Activated CD4-positive, alpha-beta T cell treated with anti-CD3 and anti-CD28 coated beads, Interleukin-2, amount 50 U/mL, for 48 hours (primary cell): ENCODE measurements at places on chromosomes 1 and 21.

DNA sequence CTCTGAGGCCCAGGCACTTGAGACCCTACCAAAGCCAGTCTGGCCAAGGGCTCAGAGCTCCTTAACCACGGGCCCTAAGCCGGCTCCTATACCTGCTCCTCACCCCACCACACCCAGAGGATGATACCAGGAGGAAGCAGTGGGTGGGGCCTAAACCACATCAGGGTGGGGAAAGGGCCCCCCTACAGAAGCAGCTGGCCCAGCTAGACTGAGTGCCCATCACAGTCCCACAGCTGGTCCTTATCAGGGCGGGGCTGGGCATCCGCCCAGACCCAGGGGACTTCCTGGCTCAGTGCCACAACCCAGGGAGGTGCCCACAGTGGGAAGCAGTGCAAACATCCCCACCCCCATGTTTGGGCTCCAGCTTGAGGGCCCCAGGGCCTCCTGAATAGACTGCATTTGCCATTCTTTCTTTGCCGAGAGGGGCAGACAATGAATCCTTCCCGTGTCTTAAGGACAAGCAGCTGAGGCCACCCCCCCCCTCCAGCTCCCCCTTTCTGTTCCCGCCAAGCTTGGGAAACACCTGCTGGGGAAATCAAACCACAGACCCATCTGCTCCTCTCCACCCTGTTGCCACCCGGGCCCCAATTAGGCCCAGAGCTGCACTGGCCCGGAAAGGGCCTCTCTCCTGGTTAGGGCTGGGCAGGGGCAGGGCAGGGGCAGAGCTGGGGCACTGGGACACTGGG, 6.2 kb downstream of the E2F2 start:
- DNase-seq: peak; percentile 23

DNA sequence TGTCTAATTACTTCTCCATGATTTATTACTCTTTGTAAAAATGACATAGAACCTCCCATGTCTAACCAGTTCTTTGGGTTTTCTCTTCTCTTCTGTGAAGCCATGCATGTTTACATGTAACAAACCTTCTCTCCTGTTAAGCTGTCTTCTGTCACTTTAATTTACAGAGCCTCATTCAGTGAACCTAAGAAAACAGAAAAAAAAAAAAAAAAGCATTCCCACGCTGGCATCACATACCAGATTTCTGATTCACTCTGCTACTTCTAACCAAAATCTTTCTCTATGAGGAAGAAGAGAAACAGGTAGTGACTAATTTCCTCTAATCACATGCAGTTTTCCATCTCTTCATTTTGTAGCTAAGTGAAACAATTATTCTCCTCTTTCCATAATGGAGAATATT, 141.4 kb upstream of the CXADR start:
- no peak for DNase-seq

DNA sequence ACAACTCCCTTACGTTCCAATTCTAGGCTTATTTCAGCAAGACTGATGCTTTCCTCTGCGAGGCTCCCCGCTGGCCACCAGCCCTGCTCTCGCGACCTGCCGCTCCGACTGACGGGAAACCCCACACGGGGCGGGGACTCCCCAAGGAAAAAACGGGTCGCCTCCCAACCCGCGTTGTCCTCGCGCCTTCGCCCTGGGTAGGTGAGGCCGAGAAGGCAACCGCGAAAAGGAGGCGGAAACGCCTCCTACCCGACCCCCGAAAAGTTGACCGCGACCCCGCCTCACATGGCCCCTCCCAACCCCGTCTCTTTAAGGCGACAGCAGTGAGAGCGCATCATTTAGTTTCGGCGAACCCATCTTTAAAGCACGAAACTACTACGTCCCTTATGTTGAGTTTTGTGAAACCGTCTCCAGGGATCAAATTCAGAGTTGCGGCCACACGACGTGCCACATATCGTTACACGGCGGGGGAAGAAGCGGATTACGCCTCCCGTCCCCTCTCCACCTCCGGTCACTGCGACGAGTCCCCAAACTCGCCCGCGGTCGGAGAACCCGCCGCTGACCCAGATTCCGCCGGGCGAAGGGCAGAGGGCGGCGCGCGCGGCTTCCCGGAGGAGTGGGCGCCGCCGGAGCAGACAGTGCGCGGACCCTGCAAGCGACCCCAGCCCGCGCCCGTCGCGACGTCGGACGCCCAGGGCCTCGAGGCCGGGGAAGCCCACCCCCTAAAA, 1.2 kb downstream of the ANP32E start:
- DNase-seq: peak; percentile 94

DNA sequence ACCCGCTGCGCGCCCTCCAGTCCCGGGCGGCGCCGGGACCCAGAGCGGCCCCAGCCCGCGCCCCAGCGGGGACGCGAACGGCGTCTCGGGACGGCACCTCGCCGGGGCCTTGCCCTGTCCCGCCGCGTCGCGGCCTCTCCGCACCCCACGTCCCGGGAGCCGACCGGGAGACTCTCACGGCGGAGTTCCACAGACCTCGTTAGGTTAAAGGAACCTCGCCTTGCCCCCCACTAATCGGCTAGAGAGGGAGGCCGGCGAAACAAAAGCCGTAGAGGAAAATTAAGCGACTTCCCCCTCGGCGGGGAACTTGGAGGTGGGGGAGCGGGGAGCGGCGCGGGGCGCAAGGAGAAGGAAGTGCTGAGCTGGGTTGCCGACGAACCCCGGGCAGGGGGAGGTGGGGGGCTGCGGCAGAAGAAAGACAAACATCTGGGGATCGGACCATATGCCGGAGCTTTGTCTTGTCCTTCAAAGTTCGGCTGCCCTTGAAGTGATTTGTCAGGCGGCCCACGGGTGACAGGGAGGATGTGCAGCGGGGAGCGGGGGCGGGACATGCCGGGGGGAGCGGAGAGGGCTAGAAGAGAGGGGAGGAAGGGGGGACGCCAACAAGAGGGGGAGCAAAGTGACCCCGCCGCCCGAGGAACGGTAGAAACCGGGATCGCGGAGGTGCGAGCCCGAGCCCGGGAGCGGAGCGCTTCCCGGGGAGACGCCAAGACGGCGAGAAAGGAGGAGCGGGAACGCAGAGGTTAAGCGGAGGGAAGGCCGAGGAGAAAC, 120.0 kb upstream of the RRP15 start:
- peak; percentile 12 for DNase-seq

GRCh38 chr1:212485913-212486618, 53.3 kb downstream of the NENF start:
- no peak for DNase-seq

GRCh38 chr1:244106837-244107493, 55.9 kb downstream of the ZBTB18 start:
- no peak for DNase-seq

DNA sequence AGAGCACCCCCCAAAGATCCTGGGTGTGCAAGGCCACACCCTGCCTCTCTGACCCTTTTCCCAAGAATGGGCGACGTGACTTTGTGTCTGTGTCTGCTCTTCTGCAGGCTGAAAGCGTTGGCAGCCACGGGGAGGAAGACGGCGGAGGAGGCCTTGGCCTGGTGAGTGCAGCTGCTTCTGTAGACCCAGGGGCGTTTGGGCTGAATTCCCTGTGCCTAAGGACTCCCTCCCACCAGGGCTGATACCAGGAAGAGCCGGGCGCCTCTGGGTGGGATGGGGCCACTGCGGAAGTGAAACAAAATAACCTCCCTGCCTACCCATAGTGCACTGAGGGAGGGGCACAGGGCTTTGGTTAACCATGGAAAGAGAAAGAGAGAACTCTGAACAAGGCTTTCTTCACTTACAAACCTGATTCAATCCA, 2.5 kb downstream of the UBASH3A start:
- peak; percentile 67 for DNase-seq

DNA sequence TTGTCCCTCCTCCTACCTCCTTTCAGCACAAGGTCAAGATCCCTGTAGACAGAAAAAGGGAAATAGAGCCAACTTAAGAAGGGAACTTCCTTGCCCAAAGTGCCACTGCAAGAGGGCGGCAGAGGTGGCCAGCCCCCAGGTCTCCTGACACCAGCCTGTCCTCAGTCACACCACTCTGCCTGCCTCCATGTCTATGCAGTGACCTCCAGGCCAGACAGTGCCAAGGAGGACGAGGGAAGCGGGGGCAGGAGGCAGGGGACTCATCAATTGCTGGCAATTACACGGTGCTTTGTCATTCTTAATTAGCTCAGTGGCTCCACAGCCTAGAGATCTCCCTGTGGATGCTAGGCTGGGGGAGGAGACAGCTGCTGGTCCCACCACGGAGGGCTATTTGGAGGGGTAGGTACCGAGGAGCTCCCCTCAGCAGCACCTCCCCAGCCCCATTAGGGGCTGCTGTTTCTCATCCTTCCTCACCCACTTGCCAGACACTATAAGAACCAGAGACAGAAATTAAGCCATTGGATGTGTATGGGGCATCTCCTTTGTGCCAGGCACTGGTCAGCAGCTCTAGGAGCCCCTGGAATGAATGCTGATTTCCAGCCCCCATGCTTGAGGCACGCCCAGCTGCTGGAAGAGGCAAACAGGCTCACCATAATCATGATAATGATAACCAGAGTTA, 6.1 kb upstream of the LDLRAP1 start:
- no peak for DNase-seq

GRCh38 chr1:150577557-150578271, 1.7 kb downstream of the MCL1 start:
- no peak for DNase-seq

- no peak for DNase-seq
Observed at GRCh38 chr1:235632506-235633401, 16.8 kb downstream of the GNG4 start.

GRCh38 chr1:90724361-90724760, 7.3 kb upstream of the BARHL2 start:
- no peak for DNase-seq

- no peak for DNase-seq
Observed at GRCh38 chr1:201696217-201696761, 132.7 kb upstream of the IPO9 start.

- peak; percentile 29 for DNase-seq
Observed at GRCh38 chr1:85091671-85092280, 43.5 kb upstream of the MCOLN3 start.

GRCh38 chr1:183092350-183092749, 69.1 kb downstream of the LAMC1 start:
- DNase-seq: no peak

GRCh38 chr1:2571348-2571747, 15.2 kb downstream of the TNFRSF14 start:
- no peak for DNase-seq

GRCh38 chr1:244435562-244436205, 16.0 kb downstream of the ADSS2 start:
- peak; percentile 45 for DNase-seq

DNA sequence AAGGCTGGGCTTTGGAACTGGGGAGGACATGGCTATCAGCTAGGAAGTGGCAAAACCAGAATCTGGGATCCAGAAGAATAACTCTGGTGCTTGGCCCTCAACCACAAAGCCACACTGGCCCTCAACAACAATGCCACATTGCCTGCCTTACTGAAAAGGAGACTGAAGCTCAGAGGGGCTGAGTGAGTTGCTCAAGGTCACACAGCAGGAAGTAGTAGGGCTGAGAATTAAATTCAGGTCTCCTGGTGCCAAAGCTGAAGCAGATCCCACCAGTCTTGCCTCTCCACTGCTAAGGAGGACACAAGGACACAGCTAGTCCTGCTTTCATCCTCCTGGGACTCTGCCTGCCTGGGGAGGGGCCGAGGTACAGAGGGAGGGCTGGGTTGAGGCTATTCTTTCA, 29.4 kb upstream of the STUM start:
- DNase-seq: no peak

GRCh38 chr1:223378754-223379153, 14.5 kb upstream of the CCDC185 start:
- DNase-seq: no peak

GRCh38 chr1:19709260-19709793, 44.7 kb downstream of the HTR6 start:
- no peak for DNase-seq

DNA sequence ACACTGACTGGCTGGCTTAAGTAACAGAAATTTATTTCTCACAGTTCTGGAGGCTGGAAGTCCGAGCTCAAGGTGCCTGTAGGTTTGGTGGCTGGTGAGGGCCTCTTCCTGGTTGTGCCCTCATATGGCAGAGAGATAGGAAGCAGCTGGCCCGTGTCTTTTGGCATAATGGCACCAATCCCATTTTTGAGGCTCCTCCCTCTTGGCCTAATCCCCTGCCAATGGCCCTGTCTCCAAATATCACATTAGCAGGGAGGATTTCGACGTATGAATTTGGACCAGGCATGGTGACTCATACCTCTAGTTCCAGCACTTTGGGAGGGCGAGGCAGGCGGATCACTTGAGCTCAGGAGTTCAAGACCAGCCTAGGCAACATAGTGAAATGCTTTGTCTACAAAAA, 37.4 kb downstream of the AGPAT3 start:
- DNase-seq: no peak

DNA sequence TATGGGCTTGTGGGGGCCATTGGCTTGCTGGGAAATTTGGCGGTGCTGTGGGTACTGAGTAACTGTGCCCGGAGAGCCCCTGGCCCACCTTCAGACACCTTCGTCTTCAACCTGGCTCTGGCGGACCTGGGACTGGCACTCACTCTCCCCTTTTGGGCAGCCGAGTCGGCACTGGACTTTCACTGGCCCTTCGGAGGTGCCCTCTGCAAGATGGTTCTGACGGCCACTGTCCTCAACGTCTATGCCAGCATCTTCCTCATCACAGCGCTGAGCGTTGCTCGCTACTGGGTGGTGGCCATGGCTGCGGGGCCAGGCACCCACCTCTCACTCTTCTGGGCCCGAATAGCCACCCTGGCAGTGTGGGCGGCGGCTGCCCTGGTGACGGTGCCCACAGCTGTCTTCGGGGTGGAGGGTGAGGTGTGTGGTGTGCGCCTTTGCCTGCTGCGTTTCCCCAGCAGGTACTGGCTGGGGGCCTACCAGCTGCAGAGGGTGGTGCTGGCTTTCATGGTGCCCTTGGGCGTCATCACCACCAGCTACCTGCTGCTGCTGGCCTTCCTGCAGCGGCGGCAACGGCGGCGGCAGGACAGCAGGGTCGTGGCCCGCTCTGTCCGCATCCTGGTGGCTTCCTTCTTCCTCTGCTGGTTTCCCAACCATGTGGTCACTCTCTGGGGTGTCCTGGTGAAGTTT, 550 bp downstream of the RXFP4 start:
- no peak for DNase-seq

DNA sequence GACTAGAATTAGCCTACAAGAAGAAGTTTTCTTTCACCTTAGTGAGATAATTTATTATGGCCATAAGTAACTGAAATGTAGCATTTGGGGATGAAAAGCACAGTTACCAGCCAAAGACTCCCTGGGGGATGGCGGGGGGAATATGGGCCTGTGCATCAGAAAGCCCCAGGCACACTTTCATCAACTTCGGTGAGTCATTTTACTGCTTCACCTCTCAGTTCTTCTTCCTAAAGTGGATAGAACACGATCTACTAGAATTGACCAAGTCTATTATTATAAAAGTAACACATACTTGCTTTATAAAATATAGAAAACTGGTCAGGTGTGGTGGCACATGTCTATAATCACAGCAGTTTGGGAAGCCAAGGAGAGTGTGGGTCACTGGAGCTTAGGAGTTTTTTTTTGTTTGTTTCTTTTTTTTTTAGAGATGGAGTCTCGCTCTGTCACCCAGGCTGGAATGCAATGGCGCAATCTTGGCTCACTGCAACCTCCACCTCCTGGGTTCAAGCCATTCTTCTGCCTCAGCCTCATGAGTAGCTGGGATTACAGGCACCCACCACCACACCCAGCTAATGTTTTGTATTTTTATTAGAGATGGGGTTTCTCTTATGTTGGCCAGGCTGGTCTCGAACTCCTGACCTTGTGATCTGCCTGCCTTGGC, 141.8 kb downstream of the ZZZ3 start:
- DNase-seq: no peak
